ENCODE measurements at places on chromosomes 3 and 15.

GRCh38 chr3:160478338-160478737 lies 28.8 kb upstream of the TRIM59 start:
- no peak for DNase-seq

DNA sequence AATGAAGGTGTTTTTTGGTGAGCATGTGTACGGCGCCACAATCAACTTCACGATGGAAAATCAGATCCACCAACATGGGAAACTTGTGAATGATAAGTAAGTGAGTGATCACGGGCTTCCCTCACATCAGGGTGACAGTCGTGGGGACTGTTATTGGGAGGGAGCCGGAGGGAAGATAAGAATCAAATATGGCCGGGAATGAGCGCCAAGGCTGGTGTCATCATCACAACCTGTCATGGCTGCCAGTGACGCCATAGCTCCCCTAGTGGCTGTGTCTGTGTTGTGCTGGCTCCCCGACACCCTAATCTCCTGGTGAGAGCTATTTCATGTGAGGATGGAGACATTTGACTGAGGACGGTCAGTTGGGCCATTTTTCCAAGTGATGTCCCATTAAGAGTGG lies 168.5 kb downstream of the SV2B start:
- DNase-seq = no peak

DNA sequence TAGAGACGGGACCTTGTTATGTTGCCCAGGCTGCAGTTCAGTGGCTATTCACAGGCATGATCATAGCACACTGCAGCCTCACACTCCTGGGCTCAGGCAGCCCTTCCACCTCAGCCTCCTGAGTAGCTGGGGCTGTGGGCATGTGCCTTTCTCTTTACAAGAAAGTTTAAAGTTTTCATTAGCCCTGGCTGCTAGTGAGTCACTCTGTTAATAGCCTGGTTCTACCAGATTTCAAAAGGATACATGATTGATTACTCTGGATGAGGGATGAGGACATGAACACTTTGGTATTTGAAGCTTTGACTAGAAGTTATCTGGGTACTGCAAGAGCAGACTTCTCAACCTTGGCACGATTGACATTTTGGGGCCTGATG lies 95.1 kb downstream of the DHX36 start:
- DNase-seq = no peak

GRCh38 chr15:82647835-82648256 lies 683 bp upstream of the CPEB1 start:
- DNase-seq = no peak

DNA sequence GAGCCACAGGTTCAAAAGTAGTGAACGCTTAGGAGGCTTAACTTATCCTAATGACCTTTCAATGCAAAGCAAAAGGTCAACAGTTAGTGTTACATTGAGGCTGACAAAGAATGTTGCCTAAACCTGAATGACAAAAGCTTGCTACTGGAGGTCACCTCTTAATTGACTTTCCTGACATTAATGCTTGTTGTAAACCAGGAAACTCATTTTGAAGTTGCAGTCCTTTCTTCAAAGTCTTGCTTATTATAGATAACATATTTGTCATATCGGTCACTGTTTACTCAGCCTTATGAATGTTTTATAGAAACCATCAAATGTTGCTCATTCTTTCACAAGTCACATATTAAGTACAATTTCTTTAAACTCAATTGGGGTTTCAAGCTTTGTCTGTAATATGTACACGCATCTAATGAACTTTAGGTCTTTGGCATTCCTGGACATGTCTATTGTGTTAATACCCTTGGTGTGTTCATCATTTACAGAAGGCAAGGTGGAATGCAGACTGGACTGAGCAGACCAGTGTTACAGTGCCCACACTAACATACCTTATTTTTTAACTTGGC lies 488.2 kb upstream of the NECTIN3 start:
- DNase-seq = no peak

- DNase-seq = no peak
These were observed 80.6 kb upstream of the ETV5 start for GRCh38 chr3:186189492-186189891.

GRCh38 chr15:93359425-93360131 lies 270.6 kb upstream of the RGMA start:
- no peak for DNase-seq

- DNase-seq = no peak
These were observed 3.9 kb upstream of the NR2E3 start for GRCh38 chr15:71806452-71806931.

DNA sequence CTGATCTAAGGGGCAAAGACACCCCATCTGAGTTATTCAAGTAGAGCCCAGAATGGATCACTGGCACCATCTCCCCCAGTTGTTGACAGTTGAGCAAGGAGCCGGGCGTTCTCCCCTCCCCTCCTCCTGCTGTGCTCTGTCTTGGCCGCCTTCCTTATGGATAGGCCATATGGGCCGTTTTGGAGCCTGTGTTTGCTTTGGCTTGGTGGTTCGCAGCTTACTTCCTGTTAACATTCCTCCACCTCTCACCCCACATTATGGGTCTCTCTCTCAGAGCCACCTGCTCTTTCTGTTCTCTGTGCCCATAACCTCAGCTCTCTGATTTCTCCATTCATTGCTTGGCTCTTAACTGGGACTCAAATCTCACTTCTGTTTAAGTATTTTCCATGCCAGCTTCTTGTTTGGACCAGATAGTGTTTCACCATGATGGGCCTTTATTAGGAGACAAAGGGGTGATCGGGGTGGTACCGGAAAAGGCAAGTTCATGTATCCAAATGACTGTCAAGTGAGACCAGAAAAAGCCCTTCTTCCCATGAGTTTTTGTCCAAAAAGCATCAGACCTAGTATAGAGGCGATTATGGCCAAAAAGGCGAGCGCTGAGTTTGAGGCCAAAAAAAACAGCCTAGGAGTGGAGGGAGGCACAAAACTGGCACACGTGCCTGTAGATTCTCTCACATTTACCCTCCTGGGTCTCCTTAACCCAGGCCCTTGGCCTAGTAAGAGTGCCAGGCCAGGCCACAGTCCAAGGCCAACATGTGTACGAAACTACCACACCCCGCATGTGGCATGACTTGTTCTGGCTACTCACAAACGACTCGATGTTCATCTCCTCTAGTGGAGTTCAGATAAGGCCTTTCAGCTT lies 62.6 kb downstream of the DUT start:
- DNase-seq = no peak

GRCh38 chr3:11212784-11213183 lies 58.5 kb downstream of the HRH1 start:
- no peak for DNase-seq

GRCh38 chr3:62414786-62415185 lies 41.4 kb upstream of the FEZF2 start:
- DNase-seq = no peak

GRCh38 chr3:31635545-31635944 lies 102.8 kb downstream of the STT3B start:
- no peak for DNase-seq

DNA sequence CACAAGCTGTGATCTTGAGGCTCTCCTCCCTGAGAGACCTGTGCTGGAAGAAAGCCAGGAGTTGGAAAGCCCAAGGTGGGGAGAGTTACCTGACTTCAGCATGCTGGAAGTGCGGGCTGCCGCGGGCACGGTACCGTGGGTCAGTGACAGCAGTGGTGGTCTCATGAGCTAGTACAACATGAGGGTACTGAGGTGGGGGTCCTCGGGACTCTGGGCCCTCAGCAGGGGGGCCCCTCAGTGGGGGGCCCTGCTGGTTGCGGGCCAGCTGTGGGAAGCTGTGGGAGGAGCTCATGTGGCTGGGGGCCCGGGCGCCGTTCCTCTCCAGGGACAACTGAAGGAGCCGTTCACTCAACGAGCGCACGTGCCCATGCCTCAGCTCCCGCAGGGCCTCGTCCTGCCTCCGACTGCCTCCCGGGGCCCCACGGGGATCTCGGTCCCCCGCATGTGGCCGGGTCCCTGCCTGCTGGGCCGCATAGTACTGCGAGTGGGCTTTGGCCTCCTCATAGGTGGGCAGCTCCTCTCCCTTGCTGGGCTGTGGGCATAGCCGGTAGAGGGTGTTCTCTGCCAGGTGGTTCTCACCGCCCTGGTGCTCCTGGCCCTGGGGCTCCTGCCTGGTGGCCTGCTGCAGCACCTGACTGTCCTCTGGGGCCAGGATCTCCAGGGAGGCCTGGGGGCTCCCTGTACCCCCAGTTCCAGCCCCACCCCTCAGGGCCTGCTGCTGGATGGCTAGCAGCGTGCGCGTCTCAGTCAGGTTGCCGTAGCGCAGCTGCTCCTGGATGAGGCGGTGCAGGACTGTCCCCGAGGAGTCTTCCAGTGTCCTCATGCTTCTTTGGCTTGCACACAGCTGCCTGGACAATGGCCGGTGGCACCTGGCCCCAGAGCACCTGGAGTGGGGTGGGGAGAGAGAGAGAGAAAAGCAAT lies 3.4 kb downstream of the AMOTL2 start:
- no peak for DNase-seq

DNA sequence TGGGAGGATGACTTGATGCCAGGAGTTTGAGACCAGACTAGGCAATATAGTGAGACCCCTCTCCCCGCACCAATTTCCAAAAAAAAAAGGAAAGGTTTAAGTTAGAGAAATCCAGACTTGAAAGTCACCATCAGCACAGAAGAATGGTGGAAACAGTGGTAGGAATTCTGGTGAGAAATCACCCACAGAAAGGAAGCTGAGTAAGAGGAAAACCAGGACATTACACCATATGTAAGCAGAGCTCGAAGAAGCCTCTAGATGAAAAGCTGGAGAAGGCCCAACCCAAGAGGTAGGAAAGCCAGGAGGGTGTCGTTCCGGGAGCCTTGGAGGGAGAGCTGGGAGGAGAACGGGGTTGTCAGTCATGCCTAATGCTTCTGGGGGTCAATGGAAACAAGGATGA lies 40.5 kb downstream of the RASGRP1 start:
- no peak for DNase-seq

DNA sequence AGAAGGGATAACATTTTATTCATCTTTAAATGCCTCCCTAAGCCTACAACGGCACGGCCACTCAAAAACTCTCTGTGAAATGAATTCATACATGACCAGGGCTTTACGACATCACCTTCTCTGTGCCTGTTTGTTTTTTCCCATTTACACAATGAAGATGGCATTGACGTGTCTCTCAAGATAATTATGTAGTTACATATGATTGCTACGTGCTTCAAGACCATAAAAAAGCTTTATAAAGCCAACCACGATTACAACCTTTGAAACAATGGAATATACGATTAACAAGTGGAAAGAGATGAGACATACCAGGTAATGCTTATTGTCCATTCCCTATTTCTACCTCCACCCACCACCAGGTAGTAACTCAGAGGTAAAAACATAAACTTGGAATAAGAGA lies 168.4 kb downstream of the P3H2 start:
- DNase-seq = no peak

- DNase-seq = no peak
These were observed 40.4 kb downstream of the BHLHE40 start for GRCh38 chr3:5019411-5020241.

- DNase-seq = no peak
These were observed at the start of gene SEMA3B for GRCh38 chr3:50268703-50269451. TSS of gene SEMA3B (plus strand) at chr3:50269147. CDS start at chr3:50269241, 94 bp downstream.

GRCh38 chr15:100588638-100589242 lies 13.2 kb downstream of the LINS1 start:
- DNase-seq = no peak

GRCh38 chr3:128554465-128555097 lies 61.6 kb upstream of the GATA2 start:
- DNase-seq = no peak

GRCh38 chr3:195251336-195252065 lies 19.5 kb downstream of the XXYLT1 start:
- DNase-seq = no peak

DNA sequence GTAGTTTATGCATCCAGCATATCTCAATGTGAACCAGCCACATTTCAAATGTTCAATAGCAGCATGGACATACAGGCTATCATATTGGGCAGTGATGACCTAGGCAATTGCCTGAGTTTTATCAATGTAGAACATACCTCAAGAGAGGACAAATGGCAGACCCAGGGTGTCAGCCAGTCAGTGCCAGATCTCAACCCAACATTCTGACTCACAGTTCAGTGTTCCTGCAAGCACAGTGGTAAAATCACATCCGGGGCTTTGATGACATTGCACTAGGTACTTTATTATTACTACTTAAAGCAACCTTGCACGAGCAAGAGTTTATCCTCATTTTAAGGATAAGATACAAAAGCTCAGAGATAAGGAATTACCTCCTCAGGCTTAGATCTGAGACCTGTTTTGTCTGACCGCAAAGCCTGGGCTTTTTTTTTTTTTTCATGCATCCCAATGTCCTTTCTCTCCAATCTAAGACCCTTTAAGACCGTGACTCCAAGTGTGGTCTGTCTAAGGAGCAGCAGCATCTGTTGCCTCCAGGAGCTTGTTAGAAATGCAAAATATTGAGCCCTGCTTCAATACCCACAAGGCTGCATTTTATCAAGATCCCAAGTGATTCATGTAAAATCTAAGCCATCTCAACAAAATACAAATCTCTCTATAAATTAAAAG lies 60.1 kb downstream of the SLC12A1 start:
- DNase-seq = no peak

GRCh38 chr3:4497005-4497692 lies 4.0 kb downstream of the ITPR1 start:
- DNase-seq = no peak

GRCh38 chr3:59878038-59878427 lies 828.2 kb upstream of the CFAP20DC start:
- DNase-seq = no peak

GRCh38 chr3:197205675-197206074 lies 92.7 kb downstream of the DLG1 start:
- no peak for DNase-seq

DNA sequence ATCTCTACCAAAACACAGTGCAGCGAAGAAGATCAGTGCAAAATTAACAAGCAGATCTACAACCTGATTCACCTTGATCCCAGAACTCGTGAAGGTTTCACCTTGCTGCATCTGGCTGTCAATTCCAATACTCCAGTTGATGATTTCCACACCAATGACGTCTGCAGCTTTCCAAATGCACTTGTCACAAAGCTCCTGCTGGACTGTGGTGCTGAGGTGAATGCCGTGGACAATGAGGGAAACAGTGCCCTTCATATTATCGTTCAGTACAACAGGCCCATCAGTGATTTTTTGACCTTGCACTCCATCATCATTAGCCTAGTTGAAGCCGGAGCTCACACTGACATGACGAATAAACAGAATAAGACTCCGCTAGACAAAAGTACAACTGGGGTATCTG lies 13.2 kb downstream of the FEM1B start:
- no peak for DNase-seq

DNA sequence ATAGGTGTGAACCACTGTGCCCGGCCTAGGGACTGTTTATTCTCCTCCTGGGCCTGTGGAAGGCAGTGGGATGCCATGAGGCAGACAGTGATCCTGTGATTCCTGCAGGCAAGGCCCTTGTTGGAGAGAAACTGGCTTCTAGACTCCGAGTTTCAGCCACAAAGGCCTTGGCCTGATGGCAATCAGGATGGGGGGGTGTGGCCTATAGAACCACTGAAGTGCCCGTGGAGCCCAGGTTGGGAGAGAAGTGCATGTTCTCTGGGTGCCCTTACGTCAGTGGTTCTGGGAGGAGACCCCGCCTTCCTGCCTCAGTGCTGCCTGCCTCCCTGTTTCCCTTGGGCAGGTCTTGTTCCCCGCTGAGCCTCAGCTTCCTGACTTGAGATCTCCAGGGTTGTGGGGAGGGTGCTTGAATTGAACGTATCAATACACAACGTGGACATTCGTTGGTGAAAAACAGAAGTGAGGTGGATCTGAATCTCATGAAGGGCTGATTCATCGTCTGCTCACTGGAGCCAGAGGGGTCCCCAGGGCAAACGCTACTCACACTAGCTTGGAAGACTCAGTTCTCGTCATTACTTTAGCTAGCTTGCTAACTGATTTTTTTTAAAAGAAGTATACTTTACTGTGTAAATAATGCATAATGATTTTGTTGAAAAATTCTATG lies 31.8 kb downstream of the IRAK2 start:
- DNase-seq = no peak

All from SIG-M5 (cell line).